ENCODE measurements at places on chromosomes 12 and 14.

DNA sequence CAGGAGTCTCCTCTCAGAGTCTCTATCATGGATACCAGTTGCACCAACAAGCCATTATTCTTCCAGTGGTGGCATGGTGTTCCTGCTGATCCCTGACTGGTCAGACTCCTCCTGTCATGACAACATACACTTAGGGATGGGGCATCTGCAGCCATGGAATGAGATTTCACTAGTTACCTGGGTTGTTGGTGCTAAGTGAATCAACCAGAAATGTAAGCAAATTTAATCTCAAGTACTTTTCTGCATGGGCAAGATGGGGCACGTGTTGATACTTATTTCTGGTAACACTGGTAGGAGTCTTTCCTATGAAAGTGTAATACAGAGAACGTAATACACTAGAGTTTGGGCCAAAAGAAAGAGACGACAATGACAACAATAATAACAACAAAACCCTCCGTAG, 211.5 kb upstream of the FOXN3 start:
- DNase-seq = no peak

GRCh38 chr12:11607313-11608081, 42.0 kb upstream of the ETV6 start:
- DNase-seq = no peak

DNA sequence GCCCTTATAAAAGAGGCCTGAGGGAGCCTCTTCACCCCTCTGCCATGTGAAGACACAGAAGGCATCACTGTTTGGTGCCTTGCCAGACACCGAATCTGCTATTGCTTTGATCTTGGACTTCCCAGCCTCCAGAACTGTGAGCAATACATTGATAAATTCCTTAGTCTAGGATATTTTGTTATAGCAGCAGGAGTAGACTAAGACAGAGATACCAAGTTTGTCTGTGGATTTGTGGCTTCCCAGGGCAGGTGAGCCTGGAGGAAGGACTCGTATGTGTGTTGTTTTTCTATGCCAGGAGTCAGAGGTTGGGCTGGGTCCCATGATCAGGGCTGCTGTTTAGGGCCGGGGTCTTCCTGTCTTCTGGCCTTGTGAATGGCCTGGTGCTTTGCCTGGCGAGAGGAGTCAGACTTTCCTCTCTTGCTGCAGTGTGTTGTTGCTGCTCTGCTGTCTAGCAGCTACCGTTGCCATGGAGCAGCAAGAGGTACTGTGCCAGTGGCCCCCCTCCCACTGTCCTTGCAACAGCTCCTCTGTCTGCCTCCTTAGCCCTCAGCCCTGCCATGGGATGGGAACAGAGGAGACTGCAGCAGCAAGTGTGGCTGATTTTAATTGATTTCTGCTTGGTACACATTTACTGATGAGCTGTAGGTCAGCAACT, 111.2 kb downstream of the CHST11 start:
- no peak for DNase-seq

DNA sequence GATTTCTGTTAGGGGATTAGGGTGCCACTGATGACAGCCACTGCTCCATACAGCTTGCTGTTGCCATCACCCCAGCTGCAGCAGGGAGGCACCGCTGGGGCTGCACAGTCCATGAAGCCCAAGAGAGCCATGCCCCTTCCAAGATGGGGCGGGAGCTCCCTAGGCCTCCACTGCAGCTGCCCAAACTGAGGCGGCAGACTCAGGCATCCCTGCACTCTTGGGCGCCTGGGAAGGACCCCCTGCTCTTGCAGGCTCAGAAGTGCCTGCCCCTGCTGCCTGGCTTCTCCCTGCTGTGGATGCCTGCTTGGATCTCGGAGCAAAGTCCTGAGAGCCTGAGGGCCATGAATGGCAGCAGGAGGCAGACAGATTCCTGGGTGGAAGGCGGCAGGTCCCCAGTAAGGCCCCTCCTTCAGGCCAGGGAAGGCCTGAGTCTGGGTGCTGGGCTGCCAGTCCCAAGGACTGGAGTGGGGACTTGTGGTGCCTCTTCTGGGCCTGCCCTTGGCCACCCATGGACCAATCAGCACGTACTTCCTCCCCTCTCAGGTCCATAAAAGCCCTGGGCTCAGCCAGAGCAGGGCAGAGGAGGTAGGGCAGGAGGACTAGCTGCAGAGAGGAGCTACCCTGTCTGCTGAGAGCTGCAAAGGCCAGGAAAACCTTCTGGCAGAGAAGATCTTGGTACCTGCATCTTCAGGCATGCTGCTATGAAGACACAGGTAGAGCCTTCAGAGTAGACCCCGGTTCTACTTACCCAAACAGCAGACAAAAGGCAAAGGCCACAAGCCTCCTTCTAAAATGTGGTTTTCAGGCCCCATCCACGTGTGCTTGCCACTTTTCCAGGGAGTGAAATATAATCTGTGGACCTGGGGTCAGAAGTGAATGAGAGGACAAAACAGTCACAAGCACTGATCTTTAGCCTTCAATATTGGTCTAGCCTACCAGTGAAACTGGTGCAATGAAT, 30.0 kb upstream of the STK38L start:
- DNase-seq = no peak

GRCh38 chr14:67285876-67286452, 44.7 kb downstream of the PALS1 start:
- DNase-seq = no peak

DNA sequence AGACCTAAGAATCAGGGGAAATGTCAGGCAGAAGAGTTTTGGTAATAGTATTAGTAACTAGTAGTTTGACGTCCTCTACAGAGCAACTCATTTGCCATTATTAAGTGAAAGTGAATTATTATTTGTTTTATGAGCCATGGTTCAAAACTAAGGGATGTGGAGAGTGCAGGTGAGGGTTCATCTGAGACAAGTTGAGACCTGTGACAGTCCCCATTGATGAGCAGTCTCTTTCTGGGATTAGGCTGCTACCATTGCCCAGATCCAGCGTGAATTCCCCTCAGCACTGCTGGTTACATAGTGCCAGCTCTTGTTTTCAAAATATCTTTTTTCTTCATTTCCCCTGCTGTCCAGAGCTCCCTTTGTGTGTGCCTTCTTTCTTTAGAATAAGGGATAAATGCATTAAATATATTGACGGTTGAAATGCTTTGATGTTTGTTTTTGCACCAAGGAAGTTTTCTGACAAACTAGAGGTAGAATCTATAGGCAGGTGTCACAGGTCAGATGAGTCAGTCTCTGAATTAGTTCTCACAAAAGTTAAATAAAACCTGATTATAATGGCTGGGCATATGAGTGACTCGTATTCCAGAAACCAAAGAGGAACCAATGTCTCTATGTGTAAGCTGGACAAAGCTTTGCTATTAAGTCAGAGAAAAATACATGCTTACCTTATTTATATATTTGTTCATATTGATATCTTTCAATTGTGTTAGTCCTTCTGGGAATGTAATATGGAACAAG, 381.4 kb downstream of the TMEM117 start:
- no peak for DNase-seq

Data from NCI-H146 (cell line).